ENCODE measurements at places on chromosomes 6 and 20.

DNA sequence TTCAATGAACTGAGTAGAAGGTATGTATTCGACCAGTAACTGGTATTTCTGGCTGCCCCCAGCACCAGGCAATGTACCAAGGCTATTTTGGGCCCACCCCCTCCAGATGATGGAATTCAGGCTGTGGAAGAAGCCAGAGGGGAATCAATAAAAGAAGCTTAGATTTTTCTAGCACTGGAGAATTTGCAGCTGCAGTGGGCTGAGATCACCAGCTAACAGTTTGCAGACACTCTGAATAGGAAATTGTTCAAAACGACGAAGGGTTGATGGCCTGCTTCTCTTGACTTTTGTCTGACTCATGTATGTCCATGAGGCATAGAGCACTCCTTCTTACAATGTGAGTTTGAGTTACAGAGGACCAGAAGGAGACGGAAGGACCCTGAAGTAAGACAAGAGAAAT lies 32.4 kb upstream of the FBXO9 start:
- peak; percentile 24 for DNase-seq

- DNase-seq = peak; percentile 27
Measured at GRCh38 chr6:98835149-98836024, 1.0 kb downstream of the POU3F2 start.

GRCh38 chr20:42706759-42707158 lies 482.9 kb downstream of the PTPRT start:
- DNase-seq = no peak

- no peak for DNase-seq
Measured at GRCh38 chr20:16710781-16711180, 19.0 kb upstream of the SNRPB2 start.

GRCh38 chr6:125940247-125941041 lies 16.1 kb upstream of the HINT3 start:
- DNase-seq = no peak

DNA sequence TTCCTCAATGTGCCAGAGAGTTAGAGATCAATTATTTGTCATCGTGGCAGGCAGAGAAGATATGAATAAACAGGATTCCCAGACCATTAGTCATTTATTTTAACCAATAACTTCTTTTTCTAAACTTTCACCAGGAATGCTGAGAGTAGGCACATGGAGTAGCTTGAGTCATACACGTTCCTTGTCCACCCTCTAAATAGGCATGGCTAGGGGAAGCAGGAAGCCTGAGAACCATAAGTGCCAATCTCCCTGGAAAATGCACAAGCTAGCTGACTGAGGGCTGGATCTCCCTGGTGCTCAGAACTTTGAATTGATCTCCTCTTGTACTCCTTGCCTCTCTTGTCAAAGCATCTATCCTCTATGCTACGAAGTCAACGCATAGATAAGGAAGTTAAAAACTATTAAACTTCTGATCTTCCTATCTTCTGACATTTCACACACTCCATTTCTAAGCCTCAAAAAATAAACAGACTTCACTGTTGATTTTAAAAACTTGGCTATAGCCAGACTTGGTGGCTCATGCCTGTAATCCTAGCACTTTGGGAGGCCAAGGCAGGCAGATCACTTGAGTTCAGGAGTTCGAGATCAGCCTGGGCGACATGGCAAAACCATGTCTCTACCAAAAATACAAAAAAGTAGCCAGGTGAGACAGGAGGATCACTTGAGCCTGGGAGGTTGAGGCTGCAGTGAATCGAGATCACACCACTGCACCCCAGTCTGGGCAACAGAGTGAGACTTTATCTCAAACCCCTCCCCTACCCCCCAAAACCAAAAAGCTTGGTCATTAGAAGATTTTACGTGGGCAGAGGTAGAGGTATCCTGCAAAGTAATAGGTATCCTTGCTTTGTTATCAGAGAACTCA lies 11.8 kb downstream of the ADTRP start:
- DNase-seq = peak; percentile 56

DNA sequence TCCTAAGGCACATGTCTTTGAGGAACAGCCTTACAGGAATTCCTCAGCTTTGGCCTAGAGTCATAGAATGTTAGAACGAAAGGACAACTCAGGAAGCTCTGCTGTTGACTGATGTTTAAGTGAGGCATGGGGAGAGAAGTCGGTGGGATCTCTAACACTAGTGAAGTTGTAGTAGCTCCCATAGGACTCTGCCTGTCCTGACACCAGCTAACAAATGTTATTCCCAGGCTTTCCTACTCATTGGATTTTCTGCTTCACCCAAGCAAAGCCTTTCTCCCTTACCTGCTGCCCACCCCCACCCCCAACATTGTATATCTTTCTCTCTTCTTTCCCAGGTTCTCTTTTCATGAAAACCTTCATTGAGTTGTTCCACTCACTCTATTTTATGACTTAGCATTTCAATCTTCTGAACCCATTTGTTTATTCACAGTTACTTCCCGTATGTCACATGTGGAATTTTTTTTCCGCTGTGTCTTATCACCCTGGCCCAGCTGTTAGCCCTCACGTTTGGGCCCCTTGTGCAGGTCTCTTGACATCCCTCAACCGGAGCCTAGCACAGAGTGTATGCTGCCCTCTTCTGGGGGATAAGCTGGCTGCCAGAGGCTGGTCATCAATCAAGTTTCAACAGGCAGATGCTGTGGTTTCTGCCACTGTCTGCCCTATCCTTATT lies 39.2 kb upstream of the RNF8 start:
- DNase-seq = peak; percentile 81

- peak; percentile 17 for DNase-seq
Measured at GRCh38 chr6:166554316-166554715, 32.2 kb downstream of the RAMACL start.

DNA sequence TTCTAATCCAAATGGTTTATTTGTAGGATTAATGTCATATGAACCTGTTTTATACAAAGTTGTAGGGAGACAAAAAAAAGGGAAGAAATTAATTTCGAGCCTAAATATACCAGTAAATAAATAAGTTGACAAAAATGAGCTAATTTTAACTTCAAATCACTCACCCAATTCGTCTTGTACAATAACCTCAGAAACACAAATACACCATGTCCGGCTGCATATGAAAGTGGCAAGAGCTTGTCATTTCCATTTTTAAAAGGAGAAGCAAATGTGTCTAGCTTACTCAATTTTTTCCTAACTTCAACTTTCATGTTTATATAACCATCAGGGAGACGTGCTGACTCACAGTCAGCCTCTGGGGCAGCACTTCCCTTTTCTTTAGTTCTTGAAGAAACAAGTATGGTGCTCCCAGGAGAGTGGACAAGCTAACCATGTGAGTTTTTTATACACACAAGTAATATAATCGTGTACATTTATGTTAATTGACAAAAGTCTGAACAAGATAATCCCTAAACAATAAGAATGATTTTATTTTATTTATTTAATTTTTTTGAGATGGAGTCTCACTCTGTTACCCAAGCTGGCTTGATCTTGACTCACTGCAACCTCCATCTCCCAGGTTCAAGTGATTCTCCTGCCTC lies 55.5 kb upstream of the SGK1 start:
- DNase-seq = peak; percentile 34

GRCh38 chr20:43949741-43950618 lies 35.3 kb downstream of the TOX2 start:
- no peak for DNase-seq

GRCh38 chr6:157203764-157204163 lies 119.6 kb downstream of the TMEM242 start:
- no peak for DNase-seq

DNA sequence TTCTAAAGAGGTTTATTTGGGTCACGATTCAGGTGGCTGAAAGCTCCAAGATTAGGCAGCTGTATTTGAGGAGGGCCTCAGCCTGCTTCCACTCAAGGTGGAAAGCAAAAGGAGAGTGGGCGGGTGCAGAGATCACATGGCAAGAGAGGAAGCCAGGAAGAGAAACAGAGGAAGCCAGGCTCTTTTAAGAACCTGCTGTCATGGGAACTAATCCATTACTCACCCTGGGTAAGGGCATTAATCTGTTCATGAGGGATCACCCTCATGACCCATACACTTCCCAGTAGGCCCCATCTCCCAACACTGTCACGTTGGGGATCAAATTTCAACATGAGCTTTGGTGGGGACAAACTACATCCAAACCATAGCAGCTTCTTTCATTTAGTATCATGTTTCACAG lies 53.9 kb downstream of the DHX35 start:
- no peak for DNase-seq

DNA sequence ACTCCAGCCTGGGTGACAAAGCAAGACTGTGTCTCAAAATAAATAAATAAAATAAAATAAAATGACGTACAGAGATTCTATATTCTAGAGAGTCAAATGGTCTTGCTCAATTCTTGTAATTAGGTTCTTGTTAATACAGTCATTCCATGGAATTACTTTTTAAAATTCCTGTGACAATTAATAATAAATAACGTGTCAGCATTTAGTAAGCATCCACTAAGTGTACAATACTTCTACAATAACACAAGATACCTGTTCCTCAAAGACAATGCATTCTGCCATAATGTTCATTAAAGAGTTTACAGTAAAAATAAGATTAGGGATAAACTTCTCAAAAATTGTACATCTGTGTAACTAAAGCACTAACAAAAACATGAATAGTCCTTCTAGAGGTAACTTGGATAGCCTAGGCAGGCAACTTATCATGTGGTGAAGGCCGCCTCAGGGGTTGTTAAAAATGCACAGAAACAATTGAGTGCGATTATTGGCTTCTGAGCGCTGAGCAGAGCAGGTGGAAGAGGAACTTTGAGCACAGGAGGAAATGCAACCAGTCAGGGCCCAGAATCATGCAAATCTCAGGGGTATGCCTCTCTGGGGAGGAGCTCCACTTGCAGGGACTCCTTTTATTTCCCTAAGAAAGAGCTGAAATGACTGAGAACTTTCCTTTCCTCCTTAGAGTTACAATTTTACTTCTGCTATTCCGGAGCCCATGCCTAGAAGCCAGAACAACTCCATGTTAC lies 37.1 kb downstream of the QRSL1 start:
- no peak for DNase-seq

DNA sequence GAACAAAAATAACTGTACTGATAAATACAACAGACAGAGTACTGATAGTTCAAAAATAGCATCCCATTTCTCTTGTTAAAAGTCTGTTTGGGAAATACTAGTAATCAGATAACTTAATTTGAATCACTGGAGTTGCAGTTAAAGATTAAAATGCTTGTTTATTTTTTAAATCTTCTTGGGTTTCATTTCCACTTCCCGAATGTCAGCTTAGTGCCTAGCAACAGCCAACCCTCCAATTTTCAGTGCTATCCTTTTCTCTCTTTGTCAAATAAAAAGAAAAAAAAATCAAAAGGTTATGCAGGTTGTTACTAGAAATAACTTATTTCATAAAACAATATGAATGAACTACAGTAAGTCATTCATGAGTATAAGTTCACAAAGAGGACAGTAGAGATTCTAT lies 257.7 kb upstream of the STXBP5 start:
- no peak for DNase-seq

GRCh38 chr6:21780679-21781078 lies 187.1 kb downstream of the SOX4 start:
- DNase-seq = no peak

DNA sequence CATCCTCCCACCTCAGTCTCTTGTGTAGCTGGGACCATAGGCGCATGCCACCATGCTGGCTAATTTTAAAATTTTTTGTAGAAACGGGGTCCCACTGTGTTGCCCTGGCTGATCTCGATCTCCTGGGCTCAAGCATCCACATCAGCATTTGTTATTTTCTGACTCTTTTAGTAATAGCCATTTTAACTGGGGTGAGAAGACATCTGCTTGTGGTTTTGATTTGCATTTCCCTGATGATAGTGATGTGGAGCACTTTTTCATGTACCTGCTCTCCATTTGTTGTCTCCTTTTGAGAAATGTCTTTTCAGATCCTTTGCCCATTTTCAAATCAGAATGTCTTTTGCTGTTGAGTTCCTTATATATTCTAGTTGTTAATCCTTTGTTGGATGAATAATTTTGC lies 22.2 kb upstream of the TULP4 start:
- no peak for DNase-seq

DNA sequence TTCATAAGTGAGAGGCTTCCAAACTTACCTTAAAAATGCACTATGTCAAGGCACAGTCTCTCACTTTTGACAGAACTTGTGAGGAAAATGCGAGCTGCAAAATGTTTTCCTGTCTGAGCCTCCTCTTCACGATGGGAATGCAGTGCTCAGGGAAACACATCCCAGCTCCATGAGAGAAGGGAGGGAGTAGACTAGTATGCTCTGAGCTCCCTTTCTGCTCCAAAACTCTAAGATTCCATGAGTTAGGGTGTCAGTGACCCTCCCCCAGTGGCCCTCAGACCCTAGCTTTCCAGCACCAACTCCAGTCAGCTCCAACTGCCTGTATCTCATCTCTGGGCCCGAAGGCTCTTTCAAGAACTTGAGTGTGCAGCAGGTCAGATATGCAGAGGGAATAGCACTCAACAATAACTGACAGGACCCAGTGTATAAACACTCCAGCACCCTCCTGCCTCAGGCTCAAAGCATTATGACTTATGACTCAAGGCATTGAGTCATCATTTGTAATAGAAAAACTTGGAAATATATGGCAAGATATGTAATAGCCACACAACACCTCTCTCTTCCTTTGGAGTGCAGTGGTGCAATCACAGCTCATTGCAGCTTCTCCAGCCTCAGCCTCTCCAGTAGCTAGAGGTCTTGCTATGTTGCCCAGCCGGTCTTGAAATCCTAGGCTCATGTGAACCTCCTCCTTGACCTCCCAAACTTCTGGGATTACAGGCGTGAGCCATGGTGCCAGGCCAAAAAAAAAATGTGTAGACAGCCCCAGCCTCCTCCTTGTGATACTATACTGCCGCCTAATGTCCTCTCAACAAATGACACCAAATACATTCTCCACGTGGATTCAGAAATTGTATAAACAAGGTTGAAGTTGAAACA lies 16.7 kb upstream of the ENTPD6 start:
- peak; percentile 80 for DNase-seq

DNA sequence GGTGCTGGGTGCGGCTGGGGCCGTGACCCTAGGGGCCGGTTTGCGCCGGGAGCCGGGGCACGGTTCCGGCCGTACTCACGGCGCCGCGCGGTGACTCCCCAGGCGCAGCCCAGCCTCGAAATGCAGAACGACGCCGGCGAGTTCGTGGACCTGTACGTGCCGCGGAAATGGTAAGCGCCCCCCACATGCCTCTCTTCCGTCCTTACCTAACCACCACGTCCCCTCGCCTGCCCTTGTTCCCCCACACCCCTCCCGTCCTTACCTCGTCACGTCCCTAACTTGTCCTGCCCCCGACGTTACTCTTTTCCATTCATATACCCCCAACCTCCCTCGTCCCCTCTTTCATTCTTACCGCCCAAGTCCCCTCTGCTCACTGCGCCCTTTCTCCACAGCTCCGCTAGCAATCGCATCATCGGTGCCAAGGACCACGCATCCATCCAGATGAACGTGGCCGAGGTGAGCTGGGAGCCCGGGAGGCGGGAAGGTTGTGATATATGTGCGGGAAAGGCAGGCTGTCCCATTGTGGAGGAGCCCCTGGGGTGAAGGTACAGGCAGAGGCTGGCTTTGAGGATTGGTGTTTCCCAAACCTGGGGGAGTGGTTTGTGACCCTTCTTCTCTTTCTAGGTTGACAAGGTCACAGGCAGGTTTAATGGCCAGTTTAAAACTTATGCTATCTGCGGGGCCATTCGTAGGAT lies 463 bp downstream of the RPS21 start:
- no peak for DNase-seq

Data from SK-MEL-5 (cell line).